Ecto neural progenitor cell (in vitro differentiated cells): ENCODE measurements at places on chromosomes 12 and 14.

DNA sequence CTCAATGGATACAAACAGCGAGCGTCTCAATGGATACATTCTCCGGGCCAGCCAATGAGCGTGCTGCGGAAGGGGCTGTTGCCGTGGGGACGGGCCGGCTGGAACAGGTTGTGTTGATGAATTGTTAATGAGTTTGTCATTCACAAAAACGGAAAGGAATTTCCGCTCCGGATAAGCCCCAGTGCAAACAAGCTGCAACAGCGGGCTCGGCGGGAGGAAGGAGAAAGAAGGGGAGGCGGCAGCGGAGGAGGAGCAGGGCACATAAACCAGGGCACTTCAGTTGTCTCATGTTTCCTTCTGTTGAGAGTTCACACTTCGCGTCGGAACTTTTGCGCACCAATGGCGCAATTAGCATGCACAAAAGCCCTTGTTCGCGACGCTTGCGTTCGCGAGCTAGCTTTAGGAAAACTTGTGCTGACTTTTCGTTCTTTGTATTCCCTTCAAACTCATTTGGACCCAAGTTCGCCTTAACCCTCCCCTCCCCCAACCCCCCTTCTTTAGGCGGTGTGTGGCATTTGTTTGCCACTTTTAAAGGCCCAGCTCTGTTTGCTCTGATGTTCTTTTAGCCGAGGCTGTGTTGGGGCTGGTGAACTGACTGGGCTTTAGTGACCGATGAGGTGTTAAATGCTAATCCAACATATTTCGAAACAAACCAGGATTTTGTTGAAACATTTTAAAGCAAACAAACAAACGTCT lies at the start of gene DUSP6:
TSS of gene DUSP6 (minus strand) at position 10 of the 696 bp plus-strand sequence. CDS start 462 bp downstream, outside the sequence.
- peak; percentile 100 for DNase-seq

DNA sequence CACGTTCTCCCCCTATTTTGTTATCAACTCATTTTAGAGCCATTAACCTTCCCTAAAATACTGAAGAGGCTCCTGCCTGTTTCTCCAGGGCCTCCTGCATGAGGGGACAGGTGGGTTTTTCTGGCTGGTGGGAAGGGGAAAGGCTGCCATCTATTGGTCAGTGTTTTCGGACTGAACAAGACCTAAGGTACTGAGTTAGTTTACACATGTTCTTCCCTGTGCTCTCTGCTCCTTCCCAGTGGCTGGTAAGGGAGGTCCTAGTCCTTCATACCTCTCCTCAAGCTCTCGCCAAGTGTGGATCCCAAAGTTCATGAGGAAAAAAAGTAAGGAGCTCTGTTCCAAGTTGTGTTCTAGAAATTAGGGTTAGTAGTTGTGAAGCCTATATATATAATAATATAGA lies 357.5 kb downstream of the FSCB start:
- DNase-seq = peak; percentile 62

DNA sequence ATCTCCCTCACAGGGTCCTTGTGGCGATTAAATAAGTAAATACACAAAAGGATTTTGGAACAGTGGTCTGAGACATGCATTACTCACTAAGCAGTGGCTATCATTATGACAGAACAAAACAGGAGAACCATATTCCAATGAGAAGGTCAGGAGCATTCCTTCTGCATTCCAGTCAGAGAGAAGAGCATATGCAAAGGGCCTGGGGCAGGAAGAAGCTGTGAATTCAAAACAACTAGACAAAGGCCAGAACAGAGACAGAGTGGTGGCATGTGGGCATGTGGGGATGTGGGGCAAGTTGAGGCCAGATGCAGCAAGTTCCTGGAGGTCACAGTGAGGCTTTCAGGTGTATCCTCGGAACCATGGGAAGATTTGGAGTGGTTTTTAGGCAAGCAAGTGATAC lies 70.1 kb upstream of the VRK1 start:
- no peak for DNase-seq

DNA sequence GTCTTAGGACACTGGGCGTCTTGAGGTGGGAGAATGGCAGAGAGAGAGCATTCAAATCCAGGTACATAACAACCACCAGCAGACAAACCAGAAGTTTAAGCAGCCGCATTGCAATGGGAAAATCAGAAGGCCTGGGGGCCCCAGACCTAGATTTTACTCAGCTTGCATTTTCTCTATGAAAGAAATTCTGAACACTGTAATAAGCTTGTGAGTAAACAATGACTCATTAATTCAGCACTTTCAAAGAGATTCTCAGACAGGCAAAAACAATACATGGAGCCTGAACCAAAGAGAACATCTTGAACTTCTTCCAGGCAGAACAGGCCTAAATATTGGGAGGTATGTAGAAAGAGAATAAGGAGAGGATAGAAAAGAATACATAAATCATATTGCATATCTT lies 69.8 kb upstream of the IFNG-AS1 start:
- no peak for DNase-seq

DNA sequence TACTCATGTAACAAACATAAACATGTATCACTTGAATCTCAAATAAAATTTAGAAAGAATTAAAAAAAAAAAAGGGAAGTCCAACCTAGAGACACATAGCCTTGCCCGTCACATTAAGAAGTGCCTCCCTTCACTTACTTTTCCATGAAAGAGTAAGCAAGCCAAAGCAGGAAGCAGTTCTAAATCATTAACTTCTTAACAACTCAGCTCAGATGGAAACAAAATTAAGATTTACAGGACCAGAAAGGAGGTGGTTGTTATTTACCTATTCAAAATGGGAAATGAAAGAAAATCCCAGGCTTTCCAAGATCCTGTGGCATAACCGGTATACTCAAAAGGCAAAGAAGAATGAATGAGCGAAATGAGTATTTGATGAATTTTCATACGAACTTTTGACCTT lies 258.6 kb upstream of the DCN start:
- no peak for DNase-seq

DNA sequence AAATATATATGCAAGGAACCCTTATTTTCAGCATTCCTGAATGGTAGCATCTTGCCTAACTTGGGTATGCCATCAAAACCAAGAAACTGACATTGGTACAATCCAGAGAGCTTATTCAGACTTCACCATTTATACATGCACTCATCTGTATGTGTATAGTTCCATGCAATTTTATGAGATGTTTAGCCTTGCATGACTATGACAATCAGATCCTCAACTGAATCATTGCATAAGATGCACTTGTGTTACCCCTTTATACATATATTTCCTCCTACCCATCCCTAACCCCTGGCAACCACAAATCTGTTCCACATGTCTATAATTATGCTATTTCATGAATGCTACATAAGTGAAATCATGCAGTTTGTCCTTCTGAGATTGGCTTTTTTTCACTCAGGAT lies 37.0 kb upstream of the PPFIBP1 start:
- no peak for DNase-seq

DNA sequence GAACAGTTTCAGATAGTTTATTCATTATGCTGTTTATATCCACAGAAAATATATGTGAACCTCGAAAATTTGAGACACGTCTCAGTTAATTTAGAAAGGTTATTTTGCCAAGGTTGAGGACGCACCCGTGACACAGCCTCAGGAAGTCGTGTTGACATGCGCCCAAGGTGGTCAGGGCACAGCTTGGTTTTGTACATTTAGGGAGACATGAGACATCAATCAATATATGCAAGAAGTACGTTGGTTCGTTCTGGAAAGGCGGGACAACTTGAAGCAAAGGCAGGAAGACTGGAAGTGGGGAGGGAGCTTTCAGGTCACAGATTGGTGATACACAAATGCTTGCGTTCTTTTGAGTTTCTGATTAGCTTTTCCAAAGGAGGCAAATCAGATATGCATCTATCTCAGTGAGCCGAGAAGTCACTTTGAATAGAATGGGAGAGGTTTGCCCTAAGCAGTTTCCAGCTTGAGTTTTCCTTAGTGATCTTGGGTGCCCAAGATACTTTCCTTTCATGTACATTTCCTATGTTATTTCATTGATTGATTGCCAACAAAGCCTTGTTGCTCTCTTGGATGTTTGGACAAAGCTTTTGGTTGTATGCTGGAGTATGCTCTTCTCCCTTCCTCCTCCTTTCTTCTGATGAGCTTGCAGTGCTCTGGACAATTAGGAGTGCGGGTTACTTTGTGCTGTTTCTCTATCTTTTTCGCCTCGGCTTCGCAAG lies 3.2 kb downstream of the SNAPC1 start:
- no peak for DNase-seq

GRCh38 chr14:32249371-32249770 lies 46.3 kb upstream of the RNU6-8 start:
- no peak for DNase-seq

- DNase-seq = no peak
Measured at GRCh38 chr12:71954861-71955260, 16.2 kb downstream of the TPH2 start.

DNA sequence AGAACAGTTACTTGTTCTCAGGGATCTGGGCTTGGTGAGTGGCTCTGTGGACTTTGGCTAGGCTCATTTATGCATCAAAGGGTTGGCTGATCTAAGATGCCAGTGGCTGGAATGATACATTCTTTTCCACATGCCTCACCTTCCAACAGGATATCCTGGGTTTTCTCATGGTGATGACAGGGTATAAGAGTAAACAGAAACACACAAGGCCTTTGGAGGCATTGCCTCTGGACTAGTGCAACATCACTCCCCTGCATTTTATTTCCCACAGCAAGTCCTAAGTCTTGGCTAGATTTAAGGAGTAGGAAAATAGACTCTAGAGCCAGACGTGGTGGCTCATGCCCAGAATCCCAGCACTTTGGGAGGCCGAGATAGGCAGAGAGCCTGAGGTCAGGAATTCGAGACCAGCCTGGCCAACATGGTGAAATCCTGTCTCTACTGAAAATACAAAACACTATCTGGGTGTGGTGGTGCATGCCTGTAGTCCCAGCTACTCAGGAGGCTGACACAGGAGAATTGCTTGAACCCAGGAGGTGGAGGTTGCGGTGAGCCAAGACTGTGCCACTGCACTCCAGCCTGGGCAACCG lies 47.9 kb downstream of the RPH3A start:
- no peak for DNase-seq

GRCh38 chr14:78764645-78765044 lies 594.5 kb downstream of the NRXN3 start:
- DNase-seq = no peak

DNA sequence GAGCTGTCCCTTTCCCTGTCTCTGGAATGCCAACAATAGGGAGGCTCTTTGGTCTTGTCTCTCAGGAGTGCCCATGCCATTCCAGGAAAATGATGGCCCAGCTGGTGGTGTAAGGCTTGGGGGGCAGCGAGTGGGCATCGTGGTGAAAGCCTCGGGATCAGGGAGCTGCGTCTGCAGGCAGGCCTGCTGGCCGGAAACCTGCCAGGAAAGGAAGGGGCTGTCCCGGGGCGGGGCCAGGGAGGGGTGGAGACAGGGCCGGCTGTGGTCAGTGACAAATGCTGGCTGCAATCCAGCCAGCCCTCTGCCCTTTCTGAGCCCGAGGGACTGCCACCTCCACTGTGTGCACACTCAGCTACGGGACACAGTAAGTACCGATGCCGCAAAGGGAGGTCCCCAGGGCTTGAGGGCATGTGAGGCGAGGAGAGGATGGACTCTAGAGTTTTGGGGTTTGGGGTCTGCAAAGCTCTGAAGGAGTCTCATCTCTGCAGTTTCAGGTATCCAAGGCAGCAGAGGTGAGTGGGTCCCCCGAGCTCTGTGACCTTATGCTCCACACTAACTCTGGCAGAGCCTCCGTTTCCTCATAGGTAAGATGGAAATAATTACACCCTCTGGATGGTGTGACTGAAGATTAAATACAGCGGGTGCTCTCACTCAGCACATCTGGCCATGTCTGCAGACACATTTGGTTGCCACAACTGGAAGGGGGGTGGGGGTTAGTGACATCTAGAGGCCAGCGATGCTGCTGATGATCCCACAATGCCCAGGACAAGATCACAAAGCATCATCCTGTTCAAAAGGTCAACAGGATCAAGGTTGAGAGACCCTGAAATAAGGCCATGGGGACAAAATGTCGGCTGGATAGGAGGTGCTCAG lies at the start of gene SERPINA5:
TSS of gene SERPINA5 (plus strand) at position 300 of the 873 bp plus-strand sequence. CDS start 5,937 bp downstream, outside the sequence.
- peak; percentile 69 for DNase-seq

DNA sequence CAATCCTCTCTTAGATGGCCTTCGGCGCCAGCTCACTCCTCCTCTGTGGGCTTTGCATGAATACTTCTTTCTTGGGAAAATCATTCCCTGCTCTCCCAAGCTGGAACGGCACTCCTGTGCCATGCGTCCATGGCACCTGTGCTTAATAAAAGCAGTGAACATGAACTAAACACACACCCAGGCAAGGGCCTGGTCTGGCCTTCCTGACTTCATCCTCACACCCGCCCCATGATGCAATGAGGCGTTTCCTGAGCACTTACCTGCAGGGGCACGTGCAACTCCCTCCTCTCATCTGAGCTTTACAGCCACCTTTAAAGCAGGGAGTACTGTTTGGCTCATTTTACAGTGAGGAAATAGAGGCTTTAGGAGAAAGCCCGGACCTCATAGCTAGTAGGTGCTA lies 219.8 kb downstream of the SLC41A2 start:
- no peak for DNase-seq

DNA sequence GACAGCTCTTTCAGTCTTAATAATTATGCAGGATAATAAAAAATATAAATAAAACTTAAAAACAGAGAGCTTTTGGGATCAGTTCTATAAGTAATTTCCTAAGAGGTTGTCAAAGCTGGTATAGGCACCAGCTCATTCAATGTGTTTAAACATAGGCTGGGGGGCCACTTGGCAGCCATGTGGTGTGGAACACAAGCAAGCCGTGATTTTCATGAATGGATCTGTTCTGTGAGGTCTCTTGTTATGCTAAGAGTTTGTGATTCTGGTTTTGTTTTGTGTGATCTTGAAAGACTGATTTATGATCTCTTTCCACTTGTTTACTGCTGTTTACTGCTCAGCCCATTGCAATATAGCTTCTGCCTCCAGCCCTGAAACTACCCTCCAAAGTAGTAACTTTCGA lies 240.9 kb downstream of the FBXL14 start:
- no peak for DNase-seq

- DNase-seq = no peak
Measured at GRCh38 chr14:67963960-67964812, 144.6 kb downstream of the RAD51B start.

- DNase-seq = no peak
Measured at GRCh38 chr12:68162374-68162773, 2.8 kb upstream of the IFNG start.

DNA sequence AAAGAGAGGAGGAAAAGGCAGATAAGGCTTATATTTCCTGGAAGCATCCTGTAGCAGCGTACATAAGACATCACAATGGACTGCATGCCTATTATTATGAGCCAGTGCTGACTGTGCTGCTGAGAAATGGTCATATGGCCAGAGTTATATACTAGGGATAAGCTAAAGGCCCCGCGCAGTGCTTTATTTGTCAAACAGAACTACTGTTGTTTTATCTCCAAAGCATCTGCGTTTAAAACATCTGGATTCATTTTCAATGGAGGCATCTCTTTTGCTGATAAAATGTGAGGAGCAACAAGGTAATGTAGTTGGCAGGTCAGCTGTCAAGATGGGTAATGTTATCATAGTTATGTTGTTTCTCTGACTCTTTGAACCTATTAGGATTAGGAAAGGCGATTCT lies 28.0 kb upstream of the LMNTD1 start:
- no peak for DNase-seq

DNA sequence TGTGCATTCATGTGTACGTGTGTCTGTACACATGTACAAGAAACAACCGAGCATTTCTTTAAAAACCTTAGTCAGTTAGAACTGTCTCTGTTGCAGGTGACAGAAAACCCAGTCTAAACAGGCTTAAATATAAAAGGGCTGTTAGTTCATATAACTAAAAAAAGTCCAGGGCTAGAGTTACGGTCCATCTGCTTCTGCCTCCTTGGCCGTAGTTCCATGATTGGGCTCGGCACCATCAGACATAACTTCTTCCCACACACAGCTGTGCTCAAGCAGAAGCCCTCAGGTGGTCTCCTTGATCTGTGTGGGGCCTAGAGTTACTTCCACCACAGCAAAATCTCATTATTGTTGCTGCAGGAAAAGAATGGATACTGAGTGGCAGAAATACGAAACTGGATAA lies 34.6 kb downstream of the CKB start:
- DNase-seq = no peak
